ENCODE measurements at places on chromosomes 3 and 15. TPM values are rescaled to one million over a fixed set of nuclear protein-coding genes. Genes with fewer than 3 reads are reported as not detected.

DNA sequence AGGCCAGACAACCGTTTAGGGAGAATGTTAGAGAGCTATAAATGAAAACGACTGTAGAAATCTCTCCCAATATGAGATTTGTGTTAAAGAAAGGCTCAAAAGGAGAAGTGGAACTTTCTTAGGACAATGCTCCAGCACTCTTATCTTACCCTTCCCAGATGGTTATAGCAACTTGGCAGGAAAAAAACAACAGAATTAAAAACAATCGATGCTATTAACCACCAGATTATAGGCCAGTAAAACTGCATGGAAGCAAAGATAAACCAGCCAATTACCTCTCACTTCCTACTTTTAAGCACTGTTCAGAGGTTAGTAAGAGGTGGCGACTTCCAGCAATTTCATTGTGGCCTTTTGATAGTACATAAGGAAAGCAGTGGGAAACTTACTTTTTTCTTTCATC lies 72.9 kb downstream of the TMCC1 start:
- no peak for DNase-seq

DNA sequence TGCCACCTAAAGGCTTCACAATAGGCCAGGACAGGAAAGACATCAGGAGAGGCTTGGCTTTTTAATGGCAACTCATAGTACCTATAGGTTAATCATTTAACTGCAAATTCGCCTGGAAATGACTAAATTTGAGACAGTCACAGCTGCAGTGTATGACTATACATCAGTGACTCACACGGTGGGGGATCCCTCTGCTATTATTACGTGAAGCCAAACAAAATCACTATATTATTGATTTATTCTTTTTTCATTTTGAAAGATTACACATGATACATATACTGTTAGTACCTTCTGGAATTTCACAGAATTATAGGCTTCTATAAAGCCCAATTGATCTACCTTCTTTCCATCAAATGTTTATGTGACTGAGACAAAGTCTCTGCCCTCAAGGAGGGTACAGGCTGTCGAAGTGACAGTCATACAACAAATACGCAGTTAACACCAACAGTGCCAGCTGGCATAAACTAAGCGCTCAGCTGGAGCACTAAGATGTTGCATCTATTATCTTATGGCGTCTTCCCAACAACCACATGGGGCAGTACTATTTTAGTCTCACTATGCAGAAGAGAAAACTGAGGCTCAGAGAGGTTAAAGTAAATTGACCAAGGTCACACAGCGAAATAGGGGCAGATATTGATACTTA lies 82.0 kb upstream of the LMOD3 start:
- no peak for DNase-seq

The SLC35G2 gene
- polyA plus RNA-seq, result 5.5 TPM

DNA sequence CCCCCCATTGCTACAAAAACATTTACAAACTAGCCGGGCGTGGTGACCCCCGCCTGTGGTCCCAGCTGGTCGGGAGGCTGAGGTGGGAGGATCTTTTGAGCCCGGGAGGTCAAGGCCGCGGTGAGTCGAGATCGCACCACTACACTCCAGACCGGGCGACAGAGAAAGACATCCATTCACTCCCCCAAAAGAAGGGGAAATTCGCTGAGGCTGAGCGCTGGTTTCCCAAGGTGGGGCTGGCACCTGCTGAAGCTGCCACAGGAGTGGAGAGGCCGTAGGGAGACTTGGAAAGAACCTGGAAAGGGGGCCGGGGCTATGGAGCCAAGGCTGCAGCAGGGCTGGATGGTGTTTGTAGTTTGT lies 732 bp upstream of the CRTC3 start:
- no peak for DNase-seq

GRCh38 chr3:52053307-52054304 lies 2.8 kb downstream of the DUSP7 start:
- DNase-seq, result no peak

The STAG1 gene
- polyA plus RNA-seq, result 13.8 TPM

DNA sequence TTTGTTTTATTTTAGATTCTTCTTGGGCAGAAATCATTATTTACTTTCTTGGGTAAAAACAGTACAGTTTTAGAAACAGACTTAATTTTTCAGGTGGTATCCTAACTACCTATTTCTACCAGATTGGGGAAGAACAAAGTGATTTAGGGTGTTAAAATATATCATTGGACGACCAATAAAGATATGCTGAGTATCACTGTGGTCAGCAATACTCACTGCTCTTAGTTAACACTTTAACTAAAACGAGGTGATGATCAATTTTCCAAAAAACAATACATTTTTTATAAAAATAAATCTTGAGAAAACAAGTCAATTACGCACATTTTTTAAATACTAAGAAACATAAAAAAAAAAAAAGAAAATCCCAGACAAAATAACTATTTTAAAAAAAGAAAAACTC lies 3.6 kb downstream of the COPS2 start:
- DNase-seq, result no peak

The SLMAP gene
- 28.6 TPM for polyA plus RNA-seq

GRCh38 chr3:122416966-122417365 lies 1.1 kb upstream of the WDR5B start:
- DNase-seq, result no peak

The SEMA7A gene
- 22.7 TPM for polyA plus RNA-seq

DNA sequence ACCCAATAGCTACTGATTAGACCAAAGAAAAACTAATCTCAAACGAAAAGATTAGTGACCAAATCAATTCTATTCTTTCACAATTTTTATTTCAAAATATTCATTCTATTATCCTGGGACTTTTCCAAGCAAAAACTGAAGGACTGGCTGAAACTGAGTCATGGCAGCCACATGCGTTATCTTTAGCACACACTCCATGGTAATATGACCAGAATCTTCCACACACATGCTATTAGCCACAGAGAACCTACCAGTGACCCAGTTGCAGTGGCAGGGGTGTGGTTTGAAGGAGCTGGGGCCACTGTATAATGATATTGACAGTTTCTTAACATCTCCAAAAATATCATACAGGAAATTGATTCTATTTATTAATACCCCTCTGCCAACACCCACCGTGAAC lies 154.8 kb upstream of the ABI3BP start:
- no peak for DNase-seq

DNA sequence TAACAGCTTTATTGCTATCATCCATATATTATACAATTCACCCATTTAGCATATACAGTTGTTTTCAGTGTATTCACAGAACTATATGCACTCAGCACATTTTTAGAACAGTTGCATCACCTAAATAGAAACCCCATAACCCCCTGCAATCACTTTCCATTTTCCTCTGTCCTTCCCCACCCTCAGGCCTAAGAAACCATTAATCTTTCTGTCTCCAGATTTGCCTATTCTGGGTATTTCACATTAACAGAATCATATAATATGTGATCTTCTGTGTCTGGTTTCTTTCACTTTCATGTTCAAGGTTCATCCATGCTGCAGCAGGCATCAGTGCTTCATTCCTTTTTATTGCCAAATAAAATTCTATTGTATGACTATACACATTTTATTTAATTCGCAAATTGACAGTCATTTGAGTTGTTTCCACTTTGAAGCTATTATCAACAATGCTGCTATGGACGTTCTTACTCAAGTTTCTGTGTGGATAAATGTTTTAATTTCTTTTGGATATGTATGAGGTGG lies 39.8 kb downstream of the ADAMTS17 start:
- no peak for DNase-seq

- no peak for DNase-seq
Measured at GRCh38 chr3:46699676-46700523, 1.3 kb upstream of the TMIE start.

- DNase-seq, result no peak
Measured at GRCh38 chr15:57607570-57608000, 15.9 kb downstream of the MYZAP start.

The CCDC33 gene
- 0.26 TPM for polyA plus RNA-seq

The GPR62 gene
- not detected for polyA plus RNA-seq

DNA sequence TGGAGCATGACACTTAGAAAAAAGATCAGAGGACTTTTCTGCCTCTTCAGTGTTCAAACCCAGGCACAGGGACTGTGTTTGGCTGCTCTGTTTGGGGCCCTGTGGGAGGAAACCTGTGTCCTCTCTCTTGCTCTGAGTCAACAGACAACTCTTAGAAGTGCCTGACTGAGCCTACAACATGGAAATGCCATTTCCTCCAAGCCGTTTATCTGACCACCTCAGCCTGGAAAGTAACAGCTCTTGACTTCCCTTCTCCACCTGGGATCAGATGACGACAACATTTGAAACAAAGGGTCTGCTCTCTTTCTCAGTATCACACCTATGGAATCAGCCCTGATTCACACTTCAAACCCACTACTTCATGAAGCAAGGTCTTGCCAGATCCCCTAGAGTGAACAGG lies 91.3 kb upstream of the CTDSPL start:
- no peak for DNase-seq

- no peak for DNase-seq
Measured at GRCh38 chr15:100350434-100351226, 8.9 kb upstream of the ADAMTS17 start.
